Frontal cortex (tissue), 4 donors: ENCODE measurements at places on chromosomes 2 and 18. TPM values are rescaled to one million over a fixed set of nuclear protein-coding genes. Genes with fewer than 3 reads are reported as not detected.

Gene UGT1A5
- total RNA-seq: not detected

GRCh38 chr2:221312634-221313033, 259.5 kb downstream of the EPHA4 start:
- no peak for DNase-seq

DNA sequence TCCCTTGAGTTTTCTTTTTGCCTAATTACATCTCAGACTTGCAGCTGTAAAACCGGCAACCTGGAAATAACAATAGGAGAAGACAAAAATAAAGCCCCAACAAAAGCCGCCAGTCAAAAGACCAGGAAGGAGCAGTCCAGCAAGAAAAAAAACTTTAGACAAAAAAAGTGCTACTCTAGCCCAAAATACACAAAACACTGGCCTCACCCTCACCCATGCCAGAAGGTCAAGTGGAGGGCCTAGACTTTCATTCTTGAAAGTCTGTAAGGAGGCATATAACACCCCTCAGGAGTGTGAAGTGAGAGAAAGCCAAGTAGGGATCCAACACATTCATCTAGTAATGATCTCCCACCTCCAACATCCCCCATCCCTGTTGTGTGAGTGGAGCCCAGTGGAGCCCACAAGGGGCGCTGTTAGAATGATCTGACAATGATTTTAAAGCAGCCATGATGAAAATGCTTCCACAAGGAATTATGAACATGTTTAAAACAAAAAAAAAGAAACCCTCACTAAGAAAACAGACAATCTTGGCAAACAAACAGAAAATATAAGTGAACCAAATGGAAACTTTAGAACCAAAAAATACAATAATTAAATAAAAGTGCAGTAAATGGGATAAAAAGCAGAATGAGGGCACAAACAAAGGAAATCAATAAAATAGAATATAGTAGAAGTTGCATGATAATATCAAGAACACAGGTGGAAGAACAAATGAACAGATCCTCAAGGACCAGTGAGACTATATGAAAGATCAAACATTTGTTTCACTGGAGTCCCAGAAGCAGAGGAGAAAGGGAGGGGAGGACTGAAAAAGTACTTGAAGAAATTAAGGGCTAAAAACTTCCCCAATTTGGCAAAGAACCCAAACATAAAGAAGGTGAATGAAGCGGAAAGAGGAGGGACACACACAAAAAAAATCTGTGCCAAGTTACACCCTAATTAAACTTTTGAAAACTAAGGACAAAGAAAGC, 23.9 kb downstream of the SESTD1 start:
- DNase-seq: no peak

DNA sequence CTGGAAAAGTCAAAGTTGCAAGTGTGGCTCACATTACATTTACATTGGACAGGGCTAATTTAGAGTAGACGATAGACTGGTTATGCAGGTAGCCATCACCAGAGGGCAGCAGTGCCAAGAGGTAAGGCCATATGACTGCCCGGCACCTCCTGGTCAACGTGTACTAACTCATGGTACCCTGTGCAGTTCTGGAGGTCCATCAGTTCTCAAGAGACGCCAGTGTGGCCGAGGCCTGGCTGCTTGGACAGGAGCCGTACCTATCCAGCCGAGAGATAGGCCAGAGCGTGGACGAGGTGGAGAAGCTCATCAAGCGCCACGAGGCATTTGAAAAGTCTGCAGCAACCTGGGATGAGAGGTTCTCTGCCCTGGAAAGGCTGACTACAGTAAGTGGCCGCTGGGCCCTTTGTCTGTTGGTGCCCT, 65.8 kb upstream of the EML6 start:
- DNase-seq: no peak

- DNase-seq: no peak
Observed at GRCh38 chr2:173808718-173809117, 156.5 kb downstream of the SP3 start.

- no peak for DNase-seq
Observed at GRCh38 chr2:2530334-2530733, 199.3 kb upstream of the MYT1L start.

DNA sequence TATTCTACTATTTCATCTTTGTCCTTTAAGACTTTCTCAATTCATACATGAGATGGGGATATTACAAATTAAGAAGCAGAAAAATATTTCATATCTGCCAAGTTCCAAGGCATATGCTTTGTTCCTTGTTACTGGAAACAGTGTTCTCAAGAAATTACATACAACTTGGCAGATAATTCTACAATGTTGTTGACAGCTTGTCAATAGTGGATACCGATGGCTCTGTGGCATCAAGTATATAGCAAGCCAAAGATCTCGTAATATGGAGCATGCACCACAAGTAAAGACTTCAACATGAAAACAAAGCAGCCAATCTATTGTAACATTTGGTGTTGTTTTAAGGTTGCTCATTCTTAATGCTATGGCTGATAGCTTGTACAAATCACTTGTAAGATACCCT, 598.2 kb upstream of the KLHL29 start:
- no peak for DNase-seq

GRCh38 chr18:74652392-74652988, 54.8 kb downstream of the ZNF407 start:
- no peak for DNase-seq

DNA sequence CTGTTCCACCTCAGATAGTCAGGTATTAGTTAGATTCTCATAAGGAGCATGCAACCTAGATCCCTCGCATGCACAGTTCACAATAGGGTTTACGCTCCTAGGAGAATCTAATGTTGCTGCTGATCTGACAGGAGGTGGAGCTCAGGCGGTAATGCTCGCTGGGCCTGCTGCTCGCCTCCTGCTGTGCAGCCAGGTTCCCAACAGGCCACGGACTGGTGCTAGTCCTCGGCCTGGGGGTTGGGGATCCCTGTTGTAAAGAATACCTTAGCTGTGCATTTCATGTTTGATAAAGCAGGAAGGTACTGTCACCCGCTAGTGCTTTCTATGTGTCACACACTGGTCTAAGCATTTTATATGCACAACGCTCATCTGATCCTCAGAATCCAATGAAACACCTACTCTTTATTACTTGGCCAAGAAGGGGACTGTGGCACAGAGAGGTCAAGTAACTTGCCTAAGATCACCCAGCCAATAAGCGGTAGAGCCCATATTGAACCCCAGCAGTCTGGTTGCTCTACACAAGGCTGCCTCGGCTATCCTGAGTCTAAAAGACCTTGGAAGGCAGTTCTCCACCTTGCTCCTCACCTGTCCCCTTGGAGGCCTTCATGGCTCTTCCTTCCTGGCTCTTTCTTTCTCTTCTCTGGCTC, 35.8 kb downstream of the SLC4A3 start:
- no peak for DNase-seq

GRCh38 chr2:232528746-232529460, 2.9 kb downstream of the CHRND start:
- DNase-seq: no peak

Gene TSGA10
- total RNA-seq: 16.7 TPM

DNA sequence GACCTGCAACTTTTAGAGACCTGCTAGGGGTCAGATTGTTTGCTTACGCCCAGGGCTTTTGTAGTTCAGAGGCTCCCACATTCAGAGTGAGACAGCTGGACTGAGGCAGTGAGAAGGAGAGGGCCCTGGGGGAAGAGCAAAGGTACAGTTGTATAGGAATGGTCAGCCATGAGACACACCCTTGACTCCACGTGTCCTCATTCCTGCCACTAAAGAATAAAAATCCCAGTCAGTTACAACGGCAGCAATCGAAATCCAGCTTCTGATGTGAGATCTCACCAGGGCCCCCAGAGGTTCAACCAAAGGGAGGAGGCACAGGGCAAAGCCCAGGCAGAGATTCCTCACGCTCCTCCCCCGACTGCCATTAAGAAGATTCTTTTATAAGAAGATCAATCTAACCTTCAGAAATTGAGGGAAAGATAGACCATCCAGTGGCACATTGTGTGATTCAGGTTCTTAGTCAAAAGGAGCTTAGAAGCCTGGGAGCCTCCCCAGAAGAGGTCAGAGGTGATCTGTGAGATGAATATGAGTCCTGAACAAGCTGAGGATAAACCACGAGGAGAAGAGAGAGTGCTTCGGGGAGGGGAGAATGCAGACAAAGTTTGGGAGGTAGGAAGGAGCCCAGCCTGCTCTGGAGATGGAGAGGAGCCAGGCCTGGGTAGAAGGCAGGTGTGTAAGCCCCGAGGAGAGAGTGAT, 317.0 kb downstream of the CYP26B1 start:
- DNase-seq: no peak

- no peak for DNase-seq
Observed at GRCh38 chr18:78069784-78070664, 820.4 kb downstream of the GALR1 start.

GRCh38 chr2:165909466-165909865, 44.1 kb downstream of the TTC21B start:
- DNase-seq: no peak

Gene HOXD10
- total RNA-seq: not detected

GRCh38 chr2:220432645-220433044, 805.2 kb downstream of the SLC4A3 start:
- DNase-seq: no peak

- no peak for DNase-seq
Observed at GRCh38 chr2:119249855-119250717, 26.5 kb downstream of the STEAP3 start.
